ENCODE measurements at places on chromosomes 3 and 15. TPM values are rescaled to one million over a fixed set of nuclear protein-coding genes. Genes with fewer than 3 reads are reported as not detected.

DNA sequence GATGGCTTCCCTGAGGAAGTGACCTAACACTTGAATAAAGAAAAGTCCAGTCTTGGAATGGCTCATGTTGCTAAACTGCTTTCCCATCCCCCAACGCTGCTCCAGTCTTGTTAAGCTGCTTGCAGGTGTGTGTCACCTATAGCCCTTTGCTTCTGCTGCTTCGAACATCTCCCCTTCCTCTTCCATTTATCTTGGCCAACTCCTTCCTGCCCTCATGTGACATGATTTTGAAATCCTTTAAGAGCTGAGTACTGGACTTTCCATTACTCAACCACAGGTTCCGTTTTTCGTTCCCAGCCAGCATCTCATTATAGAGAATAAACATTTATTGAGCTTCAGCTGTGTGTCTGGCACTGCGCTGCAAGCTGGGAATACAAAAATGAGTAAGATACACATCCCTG is 1.7 kb downstream of the ATG7 start:
- H3K4me3 ChIP-seq: no peak overlapping the region
- H3K36me3 ChIP-seq: peaks cover 8% of the 10 kb centered on the region
- H3K27ac ChIP-seq: no peak overlapping the region
- peaks cover 5% of the 10 kb centered on the region for H3K4me1 ChIP-seq
- DNase-seq: no peak

DNA sequence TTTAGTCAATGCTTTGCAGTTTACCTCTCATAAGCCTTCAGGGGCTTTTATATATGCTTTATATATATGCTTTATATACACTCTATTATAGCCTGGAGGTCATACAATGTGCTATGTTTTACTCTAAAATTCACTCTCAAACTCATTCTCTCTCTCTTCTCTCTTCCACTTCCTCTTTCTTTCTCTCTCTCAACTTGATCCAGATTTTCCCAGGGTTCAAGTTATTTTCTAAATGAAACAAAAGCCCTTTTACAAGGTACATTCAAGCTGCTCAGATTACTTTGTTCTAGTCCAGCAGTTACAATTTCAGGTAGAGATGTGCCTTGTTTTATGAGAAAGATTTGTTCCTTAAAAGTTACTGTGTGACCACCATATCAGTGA is 79.6 kb upstream of the ACP3 start:
- no peak overlapping the region for H3K27ac ChIP-seq
- no peaks in the 10 kb centered on the region for H3K36me3 ChIP-seq
- H3K4me1 ChIP-seq: no peaks in the 10 kb centered on the region
- no peak overlapping the region for H3K4me3 ChIP-seq
- DNase-seq: no peak

GRCh38 chr3:27507111-27507510 is 22.9 kb upstream of the SLC4A7 start:
- H3K27ac ChIP-seq: no peak overlapping the region
- H3K4me1 ChIP-seq: no peaks in the 10 kb centered on the region
- H3K27me3 ChIP-seq: no peaks in the 10 kb centered on the region

DNA sequence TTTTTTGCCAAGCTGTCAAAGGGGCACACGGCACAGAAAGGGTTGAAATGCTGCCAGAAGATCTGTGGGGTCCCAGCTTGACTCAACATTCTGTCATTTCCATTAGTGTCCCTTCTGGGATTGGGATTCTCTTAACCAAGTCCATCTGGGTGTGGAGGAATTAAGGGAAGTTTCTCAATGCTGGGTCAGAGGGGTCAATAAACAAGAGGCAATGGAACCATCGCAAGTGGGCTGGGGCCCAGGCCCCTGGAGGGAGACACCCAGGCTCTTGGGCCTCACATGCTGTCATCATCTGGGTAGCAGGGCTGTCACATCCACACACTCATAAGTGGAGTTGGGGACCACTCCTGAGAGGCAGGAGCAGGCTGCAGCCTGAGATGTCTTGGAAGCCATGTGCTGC is 8.1 kb upstream of the APOD start:
- H3K4me1 ChIP-seq: no peaks in the 10 kb centered on the region
- H3K4me3 ChIP-seq: no peak overlapping the region
- DNase-seq: no peak
- H3K27ac ChIP-seq: no peak overlapping the region
- H3K27me3 ChIP-seq: no peaks in the 10 kb centered on the region

DNA sequence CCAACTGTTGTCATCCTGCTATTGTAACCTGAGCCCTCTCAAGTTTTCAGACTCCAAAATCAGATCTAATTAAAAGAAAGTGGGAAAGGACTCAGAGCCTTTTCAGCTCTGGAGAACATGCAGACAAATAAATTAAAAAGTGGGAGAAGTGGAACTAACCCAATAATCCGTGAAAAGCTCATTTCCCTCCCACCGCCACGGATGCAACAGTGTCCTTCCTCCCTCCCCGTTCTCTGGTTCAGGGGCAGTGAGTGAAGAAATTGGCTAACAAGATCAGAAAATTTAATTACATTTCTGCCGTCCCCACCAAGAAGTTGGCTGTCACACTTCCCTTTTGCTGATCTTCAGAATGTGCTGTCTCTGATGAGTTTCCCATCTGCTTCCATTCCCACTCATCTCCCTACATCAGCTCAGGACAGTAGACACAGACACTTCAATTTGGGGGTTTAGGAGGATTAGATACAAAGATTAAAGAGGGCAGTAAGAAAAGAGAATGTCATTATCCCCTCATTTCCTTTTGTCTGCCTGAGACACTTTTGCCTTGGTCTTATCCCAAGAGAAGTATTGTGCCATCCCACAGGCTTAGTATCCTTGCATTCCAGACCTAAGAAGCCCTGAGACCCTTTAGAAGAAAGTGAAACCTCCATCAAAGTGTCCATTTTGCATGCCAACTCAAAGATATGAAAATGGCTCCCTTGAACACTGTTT is 335.7 kb upstream of the PPP2R3A start:
- no peak overlapping the region for H3K27ac ChIP-seq
- no peaks in the 10 kb centered on the region for H3K4me1 ChIP-seq
- H3K27me3 ChIP-seq: no peaks in the 10 kb centered on the region
- no peak for DNase-seq

- H3K4me1 ChIP-seq: no peaks in the 10 kb centered on the region
- H3K27ac ChIP-seq: no peak overlapping the region
- H3K36me3 ChIP-seq: no peaks in the 10 kb centered on the region
- DNase-seq: no peak
- H3K4me3 ChIP-seq: no peak overlapping the region
- no peaks in the 10 kb centered on the region for H3K27me3 ChIP-seq
Measured at GRCh38 chr3:108388136-108389132, 92.1 kb downstream of the HHLA2 start.

- peak; percentile 86 for DNase-seq
- H3K27ac ChIP-seq: no peak overlapping the region
- H3K4me1 ChIP-seq: peaks cover 38% of the 10 kb centered on the region
Measured at GRCh38 chr3:197002701-197003454, 26.7 kb downstream of the MELTF start.

GRCh38 chr3:110593749-110594148 is 477.9 kb upstream of the NECTIN3 start:
- no peaks in the 10 kb centered on the region for H3K36me3 ChIP-seq
- H3K4me3 ChIP-seq: no peak overlapping the region
- H3K27me3 ChIP-seq: no peaks in the 10 kb centered on the region
- H3K4me1 ChIP-seq: no peaks in the 10 kb centered on the region

DNA sequence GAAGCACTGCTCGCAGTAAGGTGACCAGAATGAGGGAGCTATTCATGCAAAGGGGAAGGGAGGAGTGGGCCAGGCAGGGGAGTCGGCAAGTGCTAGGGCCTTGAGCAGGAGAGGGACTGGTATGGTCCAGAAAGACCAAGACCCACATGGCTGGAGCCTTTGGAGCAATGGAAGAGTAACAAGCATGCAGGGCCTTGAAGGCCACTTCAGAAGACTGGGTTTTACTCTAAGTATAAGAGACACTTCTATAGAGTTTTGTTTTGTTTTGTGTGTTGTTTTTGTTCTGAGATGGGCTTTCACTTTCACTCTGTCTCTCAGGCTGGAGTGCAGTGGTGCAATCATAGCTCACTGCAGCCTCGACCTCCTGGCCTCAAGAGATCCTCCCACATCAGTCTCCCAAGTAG is 42.0 kb downstream of the BFSP2 start:
- H3K4me3 ChIP-seq: no peak overlapping the region
- DNase-seq: no peak
- no peaks in the 10 kb centered on the region for H3K27me3 ChIP-seq

The PPP1R14D gene
- 14.0 TPM for polyA plus RNA-seq

The GHSR gene
- polyA plus RNA-seq: not detected

The ACSBG1 gene
- polyA plus RNA-seq: 1.1 TPM

The GABRB3 gene
- 5.1 TPM for polyA plus RNA-seq

The EFCC1 gene
- polyA plus RNA-seq: 4.1 TPM

The GOLGA6L4 gene
- 8.2 TPM for polyA plus RNA-seq

The PIK3R4 gene
- 28.7 TPM for polyA plus RNA-seq

The MST1R gene
- polyA plus RNA-seq: 49.8 TPM

The LRRC34 gene
- polyA plus RNA-seq: 2.1 TPM

The PAQR5 gene
- 3.4 TPM for polyA plus RNA-seq

The CCR3 gene
- 0.15 TPM for polyA plus RNA-seq

The LRRC31 gene
- 11.4 TPM for polyA plus RNA-seq

The MYH15 gene
- 1.0 TPM for polyA plus RNA-seq

Data from large intestine (tissue), 12 donors.